ENCODE measurements at places on chromosomes 3 and 15.
A peak's percentile ranks its signal among the peaks of the same experiment; 100 is the strongest.

DNA sequence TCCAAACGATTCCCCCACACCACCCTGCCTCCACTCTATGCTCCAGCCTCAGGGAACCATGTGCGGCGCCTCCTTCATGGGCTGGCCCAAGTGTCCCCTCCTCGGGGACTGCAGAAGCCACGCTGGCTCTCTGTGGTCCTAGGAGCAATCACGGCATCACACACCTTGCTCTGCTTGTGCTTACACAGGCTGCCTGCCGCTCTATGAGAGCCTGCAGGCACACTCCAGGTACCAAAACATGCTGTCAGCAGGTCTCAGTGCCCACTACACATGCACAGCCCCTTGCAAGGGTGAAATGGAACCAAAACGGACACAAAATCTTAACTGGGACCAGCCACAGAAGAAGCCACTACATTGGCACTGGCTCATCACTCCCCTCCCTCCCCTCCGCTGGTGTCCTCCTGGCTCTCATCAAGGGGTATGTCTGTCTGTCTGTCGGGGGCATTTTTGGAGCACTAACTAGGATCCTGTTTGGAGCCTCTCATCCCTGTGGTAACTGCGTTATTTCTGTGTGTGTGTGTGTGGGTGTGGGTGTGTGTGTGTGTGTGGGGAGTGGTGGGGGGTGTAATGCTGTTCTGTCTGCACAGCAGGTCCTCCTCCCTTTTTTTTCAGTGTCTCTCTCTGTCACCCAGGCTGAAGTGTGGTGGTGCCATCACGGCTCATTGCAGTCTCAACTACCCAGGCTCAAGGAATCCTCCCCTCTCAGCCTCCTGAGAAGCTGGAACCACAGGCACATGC is 60.6 kb downstream of the DHX30 start:
- DNase-seq: no peak

- no peak for DNase-seq
These were observed 188.1 kb downstream of the FOXP1 start for GRCh38 chr3:71395470-71395869.

GRCh38 chr3:25043177-25043576 is 384.9 kb upstream of the RARB start:
- no peak for DNase-seq

GRCh38 chr3:54535619-54536018 is 392.2 kb downstream of the LRTM1 start:
- no peak for DNase-seq

DNA sequence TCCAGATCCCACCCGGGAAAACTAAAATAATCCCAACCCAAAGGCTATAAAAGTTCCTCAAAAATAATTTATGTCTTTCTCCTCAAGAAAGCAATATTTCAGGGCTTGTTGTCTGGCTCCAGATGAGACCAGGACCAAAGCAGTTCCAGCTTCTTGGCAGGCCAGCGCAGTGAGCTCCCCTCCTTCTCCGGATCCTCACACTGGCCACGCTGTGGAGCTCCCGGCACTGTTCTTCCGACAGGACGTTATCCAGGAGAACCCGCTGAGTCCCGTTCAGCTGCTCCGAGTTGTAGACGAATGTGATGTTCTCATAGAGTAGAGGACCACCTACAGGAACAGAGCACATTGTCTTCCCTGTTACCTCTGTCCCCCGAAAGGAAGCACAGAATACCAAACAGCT is 146.3 kb downstream of the P3H2 start:
- no peak for DNase-seq

DNA sequence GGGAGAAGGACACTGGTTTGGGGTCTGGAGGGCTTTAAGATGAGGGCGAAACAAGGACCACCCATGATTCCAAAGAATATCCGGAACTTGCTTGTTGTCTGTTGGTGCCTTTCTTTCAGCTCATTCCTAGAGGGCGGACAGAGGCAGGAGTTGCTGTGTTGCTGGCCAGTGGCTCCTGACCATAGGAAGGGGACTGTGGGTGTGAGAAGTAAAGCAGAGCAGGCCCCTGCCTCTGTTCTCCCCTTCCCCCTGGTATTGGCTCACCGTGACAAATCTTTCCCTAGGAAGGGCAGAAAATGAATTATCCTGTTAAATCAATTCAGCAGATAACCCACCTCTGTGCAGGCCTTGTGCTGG is 89.1 kb downstream of the LIPC start:
- no peak for DNase-seq

- DNase-seq: peak; percentile 48
These were observed 13.2 kb upstream of the SHF start for GRCh38 chr15:45200799-45201556.

- DNase-seq: no peak
These were observed 16.7 kb upstream of the SOX2 start for GRCh38 chr3:181694805-181695660.

- DNase-seq: no peak
These were observed 5.9 kb downstream of the CYP19A1 start for GRCh38 chr15:51332206-51333147.

DNA sequence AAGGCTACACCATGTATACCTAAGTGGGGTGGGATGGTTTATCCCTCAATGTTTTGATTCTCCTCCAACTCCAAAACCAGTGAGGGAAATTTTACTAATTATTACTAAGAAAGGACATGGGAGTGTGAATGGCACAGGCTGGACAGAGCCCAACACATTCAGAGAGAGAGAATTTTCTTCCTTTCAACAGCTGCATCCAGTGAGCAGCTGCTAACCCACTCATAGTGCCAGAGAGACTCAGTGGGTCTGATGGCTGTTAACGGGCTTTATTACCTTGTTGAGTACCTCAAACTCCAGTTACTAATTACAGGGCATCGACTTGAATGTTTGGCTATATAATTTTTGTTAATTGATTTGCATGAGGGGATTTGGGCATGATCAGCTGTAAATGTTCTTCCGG is 75.8 kb downstream of the RORA start:
- DNase-seq: no peak

DNA sequence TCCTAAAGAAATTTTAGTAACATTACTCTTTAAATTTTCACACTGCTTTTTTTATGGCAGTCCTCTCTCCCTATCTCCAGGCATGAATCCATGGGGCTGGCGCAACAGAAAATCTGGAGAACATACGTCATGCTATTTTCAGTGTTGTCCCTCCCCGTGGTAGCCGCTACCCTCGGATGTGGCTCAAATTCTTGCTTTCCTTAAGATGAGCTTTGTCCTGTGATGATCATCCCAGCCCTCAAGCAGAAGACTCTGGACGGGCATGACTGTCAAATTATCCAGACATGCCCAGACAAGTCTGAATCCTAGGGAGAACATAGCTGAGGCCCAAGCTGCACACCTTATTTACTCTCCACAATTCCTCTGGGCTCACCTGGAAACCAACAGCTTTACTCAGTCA is 49.1 kb downstream of the FMN1 start:
- DNase-seq: no peak

GRCh38 chr3:169754711-169755110 is 10.1 kb downstream of the TERC start:
- DNase-seq: no peak

DNA sequence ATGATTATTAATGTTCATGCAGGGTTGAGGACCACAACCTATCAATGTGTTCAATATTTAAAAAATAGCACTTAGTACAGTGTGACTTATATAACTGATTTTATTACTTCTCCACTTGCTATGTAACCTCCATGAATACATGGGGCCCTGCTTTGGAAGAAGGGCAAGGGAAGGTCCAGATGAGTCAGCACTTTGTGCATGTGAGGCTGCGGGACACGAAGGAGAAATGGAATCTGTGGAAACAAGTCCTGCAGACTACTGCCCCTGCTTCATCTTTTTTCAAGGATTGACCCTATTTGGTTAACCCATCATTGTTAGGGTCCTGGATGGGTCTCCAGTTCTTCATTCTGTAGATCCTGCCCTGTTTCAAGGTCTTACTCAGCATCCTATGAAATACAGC is 1.6 kb downstream of the NXPE3 start:
- DNase-seq: no peak

- no peak for DNase-seq
These were observed 922.2 kb downstream of the TUSC7 start for GRCh38 chr3:117631781-117632180.

DNA sequence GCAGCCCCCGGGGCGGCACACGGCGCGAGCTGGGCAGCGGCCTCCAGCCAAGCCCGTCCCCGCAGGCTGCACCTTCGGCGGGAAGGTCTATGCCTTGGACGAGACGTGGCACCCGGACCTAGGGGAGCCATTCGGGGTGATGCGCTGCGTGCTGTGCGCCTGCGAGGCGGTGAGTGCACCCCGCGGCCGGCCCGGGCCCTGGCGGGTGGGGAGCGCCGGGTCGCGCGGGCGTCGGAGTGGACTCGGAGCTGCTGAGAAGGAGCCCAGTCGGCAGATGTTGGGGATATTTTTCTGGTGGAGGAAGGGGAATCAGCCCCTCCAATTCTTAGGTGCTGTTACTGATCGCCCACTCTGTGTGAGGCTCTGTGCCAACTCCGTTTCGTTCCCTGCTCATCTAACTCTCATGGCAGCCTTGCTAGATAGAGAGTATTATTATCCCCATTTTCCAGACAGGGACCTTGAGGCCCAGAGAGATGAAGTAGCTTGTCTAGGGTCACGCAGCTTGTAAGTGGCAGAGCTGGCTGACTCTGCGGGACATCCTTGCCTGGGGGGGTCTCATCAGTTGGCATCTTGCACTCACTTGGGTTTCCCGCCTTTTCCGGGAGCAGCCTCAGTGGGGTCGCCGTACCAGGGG is 890 bp downstream of the CHRD start:
- DNase-seq: no peak

DNA sequence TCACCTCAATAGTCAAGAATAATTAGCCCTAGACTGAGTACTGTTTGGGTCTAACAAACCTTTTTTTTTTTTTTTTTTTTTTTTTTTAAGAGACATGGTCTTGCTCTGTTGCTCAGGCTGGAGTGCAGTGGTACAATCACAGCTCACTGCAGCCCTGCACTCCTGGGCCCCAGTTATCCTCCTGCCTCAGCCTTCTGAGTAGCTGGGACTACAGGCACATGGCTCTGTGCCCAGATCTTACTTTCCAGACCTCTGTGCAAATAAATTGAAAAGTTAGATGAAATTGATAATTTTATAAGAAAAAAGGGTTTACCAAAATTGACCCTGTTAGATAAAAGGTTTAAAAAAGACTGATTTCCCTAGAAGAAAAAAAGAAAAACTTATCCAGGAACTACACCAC is 79.0 kb downstream of the NR2E3 start:
- DNase-seq: no peak

DNA sequence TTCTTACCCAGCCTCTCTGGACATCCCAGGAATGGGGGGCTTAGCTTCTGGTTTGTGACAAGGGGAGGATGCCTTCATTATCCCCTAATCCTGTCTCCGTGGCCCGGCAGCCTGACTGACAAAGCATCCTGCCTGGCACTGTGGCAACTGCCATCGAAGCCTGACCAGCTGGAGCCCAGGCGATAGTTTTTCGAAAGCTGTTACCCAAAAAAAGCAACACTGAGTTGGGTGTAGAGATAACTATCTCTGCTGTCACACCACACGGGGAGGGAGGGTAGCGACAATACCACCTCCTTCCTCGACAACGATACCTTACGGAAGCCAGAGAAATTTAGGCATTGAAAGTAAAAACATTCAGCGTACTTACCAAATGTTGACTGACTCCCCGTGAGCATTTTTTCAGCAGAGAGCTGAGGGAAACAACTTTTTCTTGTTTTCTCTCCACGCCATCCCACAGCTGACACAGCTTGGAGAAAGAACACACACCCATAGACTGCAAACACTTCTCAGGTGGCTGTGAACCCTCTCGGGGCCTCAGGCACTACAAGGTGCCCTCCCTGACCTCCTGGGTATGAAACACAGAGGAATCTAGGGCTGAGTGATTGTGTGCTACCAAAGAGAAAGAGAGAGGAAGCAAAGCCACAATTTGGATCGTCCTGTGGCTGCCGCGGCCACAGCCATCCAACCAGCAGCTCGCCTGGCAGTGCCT is 361.9 kb upstream of the ICE2 start:
- no peak for DNase-seq

GRCh38 chr3:185519021-185519420 is 20.2 kb upstream of the TMEM41A start:
- no peak for DNase-seq

GRCh38 chr3:175270866-175271265 is 411.7 kb downstream of the NAALADL2 start:
- DNase-seq: no peak

GRCh38 chr15:74892313-74892712 is 2.5 kb downstream of the MPI start:
- no peak for DNase-seq

DNA sequence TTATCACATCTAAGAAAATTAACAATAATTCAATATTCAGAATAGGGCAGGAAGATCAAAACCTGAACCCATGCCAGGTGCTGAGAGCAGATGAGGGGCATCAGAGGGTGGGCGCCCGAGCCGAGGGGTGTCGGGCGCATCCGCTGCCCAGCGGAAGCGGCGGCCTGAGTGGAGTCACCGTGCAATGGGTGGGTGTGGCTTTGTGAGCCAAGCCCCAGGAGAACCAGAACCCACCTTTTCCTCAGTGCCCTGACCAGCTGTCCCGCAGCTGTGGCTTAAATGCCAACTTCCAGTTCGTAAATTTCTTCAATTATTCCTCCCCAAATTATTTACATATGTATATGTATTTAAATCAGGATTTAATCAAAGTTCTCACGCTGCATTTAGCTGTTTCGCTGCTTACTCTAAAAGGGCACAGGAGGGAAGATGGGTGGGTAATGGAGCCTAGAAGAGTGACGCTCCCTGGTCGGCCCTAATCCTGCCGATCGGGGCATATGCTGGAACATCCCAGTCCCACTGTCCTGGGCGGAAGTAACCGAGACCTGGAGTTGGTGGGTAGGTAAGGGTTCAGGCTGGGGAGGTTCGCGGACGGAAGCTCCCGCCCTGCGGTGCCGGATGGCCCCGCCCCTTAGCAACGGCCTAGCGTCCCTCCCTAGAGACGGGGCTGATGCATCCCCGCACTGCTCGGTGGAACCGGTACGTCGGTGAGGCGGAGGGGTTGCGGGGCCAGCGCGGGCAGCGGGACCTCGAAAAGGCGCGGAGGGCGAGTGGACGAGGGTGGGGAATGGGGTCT is 1.3 kb downstream of the DNAH1 start:
- peak; percentile 36 for DNase-seq

DNA sequence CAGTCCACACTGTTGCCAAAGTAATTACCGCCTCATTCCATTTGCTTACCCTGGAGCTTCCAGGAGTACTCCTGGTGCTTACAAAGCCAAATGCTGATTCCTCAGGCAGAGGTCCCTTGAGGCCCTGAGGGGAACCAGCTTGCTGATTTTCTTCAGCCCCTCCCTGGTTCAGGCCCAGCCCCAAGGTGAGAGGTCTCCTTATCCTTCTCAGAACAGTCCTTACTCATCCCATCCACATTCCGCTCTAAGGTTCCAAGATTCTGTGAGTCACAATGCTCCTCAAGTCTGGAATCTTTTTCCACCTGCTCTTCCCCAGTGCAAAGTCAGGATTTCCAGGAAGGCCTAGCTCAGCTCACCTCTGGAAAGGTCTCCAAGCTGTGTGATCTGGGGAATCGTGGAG is 1.8 kb upstream of the ATP10A start:
- DNase-seq: no peak

DNA sequence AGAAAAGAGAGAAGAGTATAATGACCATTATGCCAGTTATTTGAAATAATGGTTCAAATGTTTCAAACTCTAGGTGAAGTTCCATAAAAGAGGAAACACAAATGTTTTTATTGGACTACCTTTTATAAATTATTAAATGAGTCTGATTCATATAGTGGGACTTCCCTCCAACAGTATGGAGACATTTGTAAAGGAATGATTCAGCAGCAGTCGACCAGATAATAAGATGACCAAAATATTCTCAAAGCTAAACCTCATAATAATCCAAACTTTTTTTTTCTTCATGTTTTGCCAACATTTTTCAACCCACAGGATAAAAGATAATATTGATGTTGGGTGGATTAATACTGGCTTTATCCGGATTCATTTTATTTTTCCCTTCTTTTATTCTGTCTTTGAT is 18.8 kb downstream of the TIPARP start:
- DNase-seq: no peak
